Muscle of arm (tissue), 14 donors: ENCODE measurements at places on chromosomes 7 and 10.

DNA sequence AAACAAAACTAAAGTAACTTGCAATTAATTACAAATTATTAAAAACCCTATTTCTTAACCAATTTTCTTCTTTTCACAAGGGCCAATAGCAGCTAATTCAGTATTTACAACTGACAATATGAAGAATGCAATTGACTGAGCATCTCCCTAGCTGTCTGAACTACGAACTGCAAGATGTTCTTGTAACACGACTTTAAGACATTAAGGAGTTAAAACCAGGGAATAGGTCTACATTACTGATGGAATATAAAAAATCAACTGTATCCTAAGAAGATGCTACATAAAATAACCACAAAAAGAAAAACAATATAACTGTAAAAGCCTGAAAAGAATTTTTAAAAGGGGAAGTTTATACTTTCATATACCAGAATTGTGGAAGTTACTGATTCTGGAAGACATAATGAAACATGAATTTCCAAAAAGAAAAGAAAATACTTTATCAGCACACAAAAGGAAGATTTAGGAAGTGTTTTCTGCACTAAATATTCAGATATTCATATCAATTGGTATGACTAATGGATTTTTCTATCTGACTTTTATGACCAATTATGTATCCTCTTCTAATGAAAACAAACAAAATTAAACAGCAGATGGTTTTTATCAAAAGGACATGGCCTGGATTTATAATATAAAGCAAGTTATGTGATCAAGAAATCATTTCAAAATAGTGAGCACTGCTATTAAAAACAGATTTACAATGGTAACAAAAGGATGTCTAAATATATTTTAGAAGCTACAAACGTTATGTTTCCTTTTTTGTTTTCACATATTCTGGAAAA, 1.6 kb downstream of the GPR22 start:
- DNase-seq = no peak

DNA sequence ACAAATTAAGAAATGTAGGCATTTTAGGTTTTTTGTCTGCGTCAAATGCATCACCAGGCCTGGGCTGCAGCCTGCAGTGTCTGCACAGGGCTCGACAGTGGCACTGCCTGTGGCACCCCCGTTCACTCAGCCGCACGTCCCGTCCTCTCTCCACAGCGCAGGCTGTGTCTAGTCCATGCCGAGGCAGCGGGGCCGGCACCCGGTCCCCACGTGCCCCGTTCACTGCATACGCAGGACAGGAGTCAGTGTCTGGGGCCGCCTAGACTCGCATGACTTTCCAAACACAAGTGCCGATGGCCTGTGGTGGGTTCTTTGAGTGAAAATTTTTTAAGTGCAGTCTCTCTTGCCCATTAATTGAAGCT, 446.4 kb downstream of the PTPRN2 start:
- DNase-seq = no peak

DNA sequence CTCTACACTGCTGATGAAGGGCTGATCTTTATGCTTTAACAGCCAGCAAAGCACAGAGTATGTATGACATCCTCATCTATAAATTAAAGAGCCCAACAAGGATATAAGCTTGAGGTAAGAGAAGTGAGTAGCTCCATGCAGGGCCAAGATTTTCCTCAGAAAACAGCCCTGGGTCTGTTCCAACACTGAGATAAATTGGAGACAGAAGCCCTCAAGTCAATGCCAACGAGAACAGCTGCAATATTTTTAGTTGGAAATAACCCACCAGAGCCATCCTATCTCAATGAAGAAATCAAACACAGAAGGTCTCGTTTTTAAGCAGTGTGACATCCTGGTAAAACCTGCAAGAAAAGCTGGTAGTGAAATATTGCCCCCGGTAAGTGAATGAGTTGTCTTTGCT, 297.0 kb upstream of the AUTS2 start:
- DNase-seq = no peak

GRCh38 chr10:9596368-9596920, 1421.2 kb upstream of the CELF2 start:
- DNase-seq = no peak

DNA sequence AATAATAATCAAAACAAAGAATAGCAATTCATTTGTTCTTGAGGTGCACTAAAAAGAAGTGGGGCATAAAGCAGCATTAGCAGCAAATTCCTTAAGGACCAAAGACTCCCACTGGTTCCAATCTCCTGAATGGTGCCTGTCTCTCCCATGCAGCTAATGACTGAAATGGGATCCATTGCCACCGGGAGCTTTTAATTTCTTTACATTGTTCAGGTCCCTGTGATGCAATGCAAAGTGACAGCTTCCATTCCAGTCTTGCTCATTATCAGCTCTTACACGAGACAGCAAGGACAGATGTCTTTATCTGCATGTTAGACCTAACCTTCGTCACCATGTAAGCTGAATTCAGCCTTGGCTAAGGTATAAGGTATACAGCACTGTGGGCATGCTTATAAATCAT, 148.1 kb downstream of the POU6F2 start:
- no peak for DNase-seq

DNA sequence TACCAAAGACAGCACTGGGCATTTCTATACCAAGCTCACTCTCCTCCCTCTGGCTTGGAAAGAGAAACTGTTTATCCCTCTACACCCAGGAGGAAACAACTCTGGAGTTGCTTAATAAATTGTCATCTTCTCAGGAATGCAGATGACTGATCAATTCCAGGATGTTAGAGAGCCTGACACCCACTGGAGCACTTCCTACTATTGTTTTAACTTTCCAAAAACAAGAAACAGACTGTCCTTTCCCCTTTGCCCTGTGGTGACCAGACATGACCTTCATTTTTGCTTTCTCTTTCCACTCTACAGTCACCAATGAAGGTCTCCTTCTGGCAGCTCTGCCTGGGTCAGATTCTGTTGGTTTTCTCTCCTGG, 19.6 kb downstream of the GIMAP4 start:
- no peak for DNase-seq

DNA sequence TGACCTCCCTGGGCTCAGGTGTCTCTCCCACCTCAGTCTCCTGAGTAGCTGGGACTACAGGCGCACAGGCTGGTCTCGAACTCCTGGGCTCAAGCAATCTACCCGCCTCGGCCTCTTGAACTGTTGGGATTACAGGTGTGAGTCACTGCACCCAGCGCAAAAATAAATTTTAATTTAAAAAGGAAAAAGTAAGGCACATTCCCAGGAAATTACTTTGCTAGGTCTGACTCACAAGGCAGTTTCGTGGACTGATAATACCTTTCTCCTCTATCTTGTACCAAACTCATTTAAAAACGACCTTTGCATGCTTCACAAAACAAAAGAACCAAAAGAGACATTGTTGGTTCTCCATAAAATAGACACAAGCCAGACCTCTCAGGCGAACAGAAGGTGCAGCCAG, 29.7 kb downstream of the PARP12 start:
- DNase-seq = no peak

GRCh38 chr10:33800986-33801385, 466.5 kb upstream of the NRP1 start:
- no peak for DNase-seq

DNA sequence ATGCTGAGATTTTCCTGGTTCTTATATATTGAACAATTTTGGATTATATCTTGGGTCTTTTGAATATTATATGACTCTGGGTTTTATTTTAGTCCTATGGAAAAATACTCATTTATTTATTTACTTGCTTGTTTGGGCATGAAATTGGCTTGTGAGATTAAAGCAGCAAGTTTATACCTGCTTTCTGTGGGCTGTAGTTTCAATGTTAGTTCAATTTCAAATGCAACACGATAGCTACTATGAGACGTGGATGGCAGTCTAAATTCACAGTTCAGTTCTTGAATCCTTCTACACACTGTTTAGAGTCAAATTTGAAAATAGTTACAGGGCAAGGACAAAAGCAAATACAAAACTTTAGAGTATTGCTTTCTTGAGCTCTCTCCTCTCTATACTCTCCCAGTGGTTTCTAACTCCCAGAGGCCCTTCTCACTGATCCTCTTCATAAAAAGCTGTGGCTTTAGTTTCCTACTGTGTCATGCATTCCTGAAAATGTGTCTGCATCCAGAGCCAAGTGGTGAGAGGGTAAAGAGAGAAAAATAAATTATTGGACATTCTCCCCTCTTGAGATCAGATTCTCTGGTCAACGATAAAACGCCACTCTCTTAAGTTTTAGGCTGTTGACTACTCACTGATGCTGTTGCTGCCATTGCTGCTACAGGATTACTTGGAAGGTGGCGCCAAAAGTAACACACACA, 34.4 kb downstream of the POLR1F start:
- no peak for DNase-seq

GRCh38 chr7:151865070-151865670, 11.7 kb downstream of the PRKAG2 start:
- no peak for DNase-seq

- DNase-seq = no peak
These were observed 198.1 kb upstream of the PPP2R2D start for GRCh38 chr10:131702531-131703356.

DNA sequence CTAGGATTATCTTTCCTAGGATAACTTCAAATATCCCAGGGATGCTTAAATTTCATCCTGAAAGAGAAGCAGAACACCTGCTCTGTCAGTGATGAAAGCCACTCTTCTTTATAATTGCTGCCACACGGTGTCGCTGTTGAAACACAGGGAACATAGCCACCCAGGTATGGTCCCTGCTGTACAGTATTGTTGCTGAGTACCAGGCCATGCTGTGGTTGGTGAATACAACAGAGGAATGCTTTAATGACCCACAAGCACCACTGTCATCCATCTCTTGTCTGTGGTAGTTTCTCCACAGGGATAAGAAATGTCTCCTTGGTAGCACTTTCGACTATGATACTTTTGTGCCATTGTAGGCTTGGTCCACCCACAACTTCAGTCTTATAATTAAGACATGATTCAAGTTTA, 70.6 kb upstream of the STARD3NL start:
- DNase-seq = peak; percentile 48

DNA sequence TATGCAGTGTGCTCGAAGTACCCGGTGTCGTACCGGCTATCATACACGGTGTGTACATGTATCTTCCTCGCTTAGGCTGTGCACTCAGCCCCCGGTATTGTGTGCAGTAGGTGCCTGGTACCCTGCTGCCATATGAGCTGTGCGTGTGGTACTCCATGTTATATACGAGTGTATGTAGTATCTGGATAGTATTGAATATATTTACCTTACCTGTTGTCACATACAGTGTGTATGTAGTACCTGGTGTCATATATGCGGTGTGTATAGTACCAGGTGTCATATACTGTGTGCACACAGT, 1.2 kb downstream of the ZMYND11 start:
- no peak for DNase-seq

- DNase-seq = peak; percentile 31
These were observed 2.8 kb upstream of the FLNC start for GRCh38 chr7:128827248-128827958.

GRCh38 chr7:110170841-110171240, 920.1 kb upstream of the LRRN3 start:
- peak; percentile 13 for DNase-seq

- DNase-seq = no peak
These were observed 72.8 kb downstream of the PDE1C start for GRCh38 chr7:31997423-31997822.

- DNase-seq = peak; percentile 17
These were observed 49.2 kb downstream of the ODAD2 start for GRCh38 chr10:27949528-27950241.

GRCh38 chr10:98391065-98391464, 23.9 kb downstream of the PYROXD2 start:
- DNase-seq = no peak
